ENCODE measurements at places on chromosomes 1 and 21. TPM values are rescaled to one million over a fixed set of nuclear protein-coding genes. Genes with fewer than 3 reads are reported as not detected.

DNA sequence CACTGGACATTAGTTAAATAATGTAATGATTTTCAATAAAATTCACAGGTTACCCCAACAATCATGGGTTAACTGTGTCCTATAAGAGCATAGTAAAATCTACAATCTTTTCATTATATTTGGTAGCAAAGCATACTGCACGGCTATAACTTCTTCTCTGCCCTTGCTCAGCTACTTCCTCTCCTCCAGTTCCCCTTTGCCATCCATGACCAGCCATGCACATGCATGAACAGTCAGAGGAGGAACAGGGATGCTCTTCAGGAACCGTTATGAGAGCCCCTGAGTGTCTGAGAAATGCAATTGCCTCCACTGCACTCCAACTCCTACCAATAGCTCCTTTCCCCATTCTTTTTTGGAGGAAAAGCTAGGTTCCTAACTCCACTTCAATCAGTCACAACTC lies 646.7 kb downstream of the LTN1 start:
- H3K36me3 ChIP-seq: no peaks in the 10 kb centered on the region
- H3K27me3 ChIP-seq: no peaks in the 10 kb centered on the region
- no peak overlapping the region for H3K27ac ChIP-seq
- no peaks in the 10 kb centered on the region for H3K4me1 ChIP-seq
- no peak for DNase-seq
- no peak overlapping the region for H3K4me3 ChIP-seq

DNA sequence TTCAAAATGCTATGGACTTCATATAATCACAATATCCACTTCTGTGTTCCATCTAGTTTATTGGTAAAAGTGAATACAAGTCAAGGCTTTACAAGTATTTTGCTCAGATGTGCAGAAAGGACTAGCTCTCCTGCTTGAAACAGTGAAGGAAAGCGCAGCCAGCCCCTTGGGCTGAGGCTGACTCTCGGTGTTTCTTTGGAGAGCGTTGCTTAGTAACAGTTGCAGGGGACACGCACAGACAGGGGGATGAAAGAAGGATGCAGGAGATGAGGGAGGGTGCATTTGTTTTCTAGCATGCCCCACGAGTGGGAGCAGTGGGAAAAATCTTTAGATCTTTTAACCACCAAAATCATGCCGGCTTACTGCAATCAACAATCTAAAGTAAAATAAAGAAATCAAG lies 9.1 kb downstream of the PYCR2 start:
- no peaks in the 10 kb centered on the region for H3K27me3 ChIP-seq
- no peak overlapping the region for H3K27ac ChIP-seq
- peaks cover 7% of the 10 kb centered on the region for H3K4me1 ChIP-seq
- DNase-seq: no peak

DNA sequence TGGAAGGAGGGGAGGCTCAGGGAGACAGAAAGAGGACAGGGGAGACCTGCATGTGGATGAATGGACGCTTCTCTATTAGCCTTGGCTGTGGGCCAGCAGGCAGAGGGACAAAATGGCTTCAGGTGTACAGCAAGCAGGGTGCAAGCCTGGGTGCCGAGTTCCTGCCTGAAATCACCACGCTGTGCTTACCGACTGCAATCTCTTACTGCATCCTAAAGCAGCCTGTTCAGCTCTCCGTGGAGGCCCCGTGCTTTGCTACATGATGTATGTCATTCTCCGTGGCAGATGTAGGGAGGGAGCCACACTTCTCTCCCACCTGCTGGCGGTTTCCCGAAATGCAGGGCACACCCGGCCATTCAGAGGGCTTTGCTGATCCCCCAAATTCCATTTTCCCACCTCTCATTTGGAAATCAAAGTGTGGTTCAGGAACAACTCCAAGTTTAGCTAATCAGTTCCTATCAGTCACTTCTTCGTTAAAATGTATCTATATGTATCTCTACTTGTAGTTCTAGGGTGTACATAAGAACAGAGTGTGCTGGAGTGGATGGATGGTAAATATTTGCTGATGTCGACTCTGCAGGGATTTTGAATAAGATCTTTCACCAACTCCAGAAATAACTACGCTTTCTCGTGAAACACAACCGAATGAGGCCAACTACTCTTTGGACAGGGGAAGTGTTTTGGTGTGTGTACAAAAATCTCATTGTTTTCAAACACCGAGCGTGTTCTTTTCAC lies 122.3 kb upstream of the BACE2 start:
- no peak for DNase-seq
- H3K27ac ChIP-seq: no peak overlapping the region
- H3K4me3 ChIP-seq: no peak overlapping the region
- H3K4me1 ChIP-seq: no peaks in the 10 kb centered on the region
- no peaks in the 10 kb centered on the region for H3K36me3 ChIP-seq

DNA sequence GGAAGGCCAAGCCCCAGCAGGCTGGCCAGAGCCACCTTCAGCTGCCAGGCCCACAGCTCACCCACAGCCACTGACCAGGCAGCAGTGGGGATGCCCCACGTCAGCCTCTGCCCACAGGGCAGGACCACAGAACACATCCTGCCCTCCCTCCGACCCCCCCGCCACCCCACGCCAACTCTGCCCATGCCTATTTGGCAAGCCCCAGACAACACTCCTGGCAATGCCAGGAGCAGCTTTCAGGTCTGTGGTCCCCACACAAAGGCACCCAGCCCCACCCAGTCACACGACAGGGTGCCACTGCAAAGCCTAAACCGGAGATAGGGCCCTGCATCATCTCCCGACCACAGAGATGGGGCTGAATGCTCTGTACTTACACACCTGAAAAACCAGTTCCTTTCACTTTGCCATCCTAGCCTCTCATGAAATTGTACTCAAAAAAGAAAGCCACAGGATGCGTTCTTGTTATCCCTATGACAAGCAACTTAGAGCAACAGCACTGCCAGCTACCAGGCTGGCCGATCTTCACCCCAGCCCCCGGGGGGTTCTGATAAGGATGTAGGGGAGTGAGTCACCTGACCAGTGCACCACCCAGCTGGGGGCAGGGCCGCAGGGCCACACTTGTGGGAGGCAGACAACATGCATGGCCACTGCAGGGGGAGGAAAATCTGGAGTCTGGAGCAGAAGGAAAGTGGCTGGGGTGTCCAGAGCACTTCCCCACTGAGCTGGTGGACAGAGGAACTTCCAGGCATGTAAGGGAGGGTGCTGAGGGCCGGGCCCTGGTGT lies 36.2 kb downstream of the UBE2G2 start:
- DNase-seq: peak; percentile 33
- no peak overlapping the region for H3K27ac ChIP-seq
- H3K4me1 ChIP-seq: no peaks in the 10 kb centered on the region
- H3K36me3 ChIP-seq: peaks cover 10% of the 10 kb centered on the region
- H3K4me3 ChIP-seq: no peak overlapping the region

Gene ADORA1
- 5.8 TPM for total RNA-seq

Gene TMEM269
- total RNA-seq: not detected

DNA sequence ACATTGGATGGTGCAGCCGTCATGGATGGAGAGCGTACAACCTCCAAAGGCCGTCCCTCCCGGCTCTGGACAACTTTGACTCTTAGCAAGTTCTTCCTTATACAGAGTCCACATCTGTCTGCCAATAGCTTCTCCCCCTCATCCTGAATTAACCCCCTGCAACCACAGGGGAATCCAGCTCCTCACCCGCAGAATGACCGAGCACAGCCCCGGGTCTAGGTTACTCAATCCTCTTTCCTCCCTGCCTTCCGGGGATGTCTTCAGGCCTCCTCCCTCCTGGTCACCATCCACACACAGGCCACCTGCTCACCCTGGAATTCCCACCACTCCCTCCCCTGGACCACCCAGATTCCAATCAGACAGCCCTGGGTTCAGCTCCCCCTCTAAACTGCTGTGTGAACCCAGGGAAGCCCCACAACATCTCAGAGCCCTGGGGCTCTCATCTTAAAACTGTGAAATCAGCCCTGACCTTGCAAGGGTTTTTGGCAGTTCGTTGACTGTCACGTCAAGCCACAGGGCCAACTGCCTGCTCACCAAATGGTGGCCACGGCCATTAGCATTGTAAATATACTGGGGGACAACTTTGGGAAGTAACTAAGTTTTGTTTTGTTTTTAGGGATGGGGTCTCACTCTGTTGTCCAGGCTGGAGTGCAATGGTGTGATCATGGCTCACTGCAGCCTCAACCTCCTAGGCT lies 54.2 kb downstream of the HSPG2 start:
- H3K36me3 ChIP-seq: peaks cover 38% of the 10 kb centered on the region
- H3K4me3 ChIP-seq: no peak overlapping the region
- no peak for DNase-seq
- H3K27me3 ChIP-seq: no peaks in the 10 kb centered on the region
- no peak overlapping the region for H3K27ac ChIP-seq

Gene MFAP2
- 189 TPM for total RNA-seq

DNA sequence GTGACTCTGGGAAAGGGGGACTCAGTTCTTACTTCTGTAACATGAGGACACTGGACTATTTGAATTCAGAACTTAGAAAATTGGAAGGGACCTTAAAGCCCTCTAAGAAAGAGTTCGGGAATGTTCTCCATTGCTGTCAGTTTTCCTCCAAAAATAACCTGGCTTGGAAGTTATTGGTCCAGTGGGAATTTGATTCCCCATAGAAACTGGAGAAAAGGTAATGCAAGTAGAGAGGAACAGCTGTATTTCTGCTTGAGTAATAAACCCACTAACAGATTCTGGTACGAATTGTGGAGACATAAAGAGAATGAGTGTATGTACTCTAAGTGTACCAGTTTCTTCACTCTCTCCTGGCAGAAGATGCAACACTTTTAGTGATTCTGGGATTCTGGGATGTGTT lies 1.8 kb downstream of the ZBED6 start:
- no peaks in the 10 kb centered on the region for H3K27me3 ChIP-seq
- H3K4me1 ChIP-seq: peaks cover 56% of the 10 kb centered on the region
- H3K36me3 ChIP-seq: peaks cover 27% of the 10 kb centered on the region
- DNase-seq: peak; percentile 23
- H3K27ac ChIP-seq: peak overlapping the region; percentile 97
- H3K4me3 ChIP-seq: peak overlapping the region; percentile 99

DNA sequence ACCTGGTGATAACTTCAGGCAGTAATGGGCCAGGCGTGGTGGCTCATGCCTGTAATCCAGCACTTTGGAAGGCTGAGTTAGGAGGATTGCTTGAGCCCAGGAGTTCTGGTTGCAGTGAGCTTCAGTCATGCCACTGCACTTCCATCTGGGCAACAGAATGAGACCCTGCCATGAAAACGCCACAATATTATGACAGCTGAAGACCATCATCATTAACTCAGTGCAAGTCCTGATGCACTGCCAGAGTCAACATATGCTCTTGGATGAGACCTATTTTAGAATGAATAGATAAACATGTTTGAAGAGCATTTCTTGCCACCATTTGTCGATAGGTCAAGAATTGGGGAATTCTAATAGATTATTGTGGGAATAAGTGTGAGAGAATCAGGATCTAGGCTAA lies 26.4 kb downstream of the HENMT1 start:
- H3K27ac ChIP-seq: no peak overlapping the region
- no peak for DNase-seq
- peaks cover 4% of the 10 kb centered on the region for H3K4me1 ChIP-seq
- H3K36me3 ChIP-seq: no peaks in the 10 kb centered on the region
- H3K27me3 ChIP-seq: no peaks in the 10 kb centered on the region

Gene SYT14
- 1.4 TPM for total RNA-seq

Gene LCE1C
- not detected for total RNA-seq

DNA sequence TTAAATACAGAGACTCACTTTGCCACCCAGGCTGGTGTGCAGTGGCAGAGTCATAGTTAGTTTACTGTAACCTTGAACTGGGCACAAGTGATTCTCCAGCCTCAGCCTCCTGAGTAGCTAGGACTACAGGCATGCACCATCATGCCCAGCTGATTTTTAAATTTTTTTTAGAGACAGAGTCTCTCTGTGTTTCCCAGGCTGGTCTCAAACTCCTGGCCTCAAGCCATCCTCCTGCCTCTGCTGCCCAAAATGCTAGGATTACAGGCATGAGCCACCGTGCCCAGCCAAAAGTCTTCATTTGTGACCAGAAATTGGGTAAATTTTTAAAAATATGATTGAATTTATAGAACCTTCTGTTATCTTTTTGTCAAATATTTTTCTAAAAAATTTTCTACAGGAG lies 17.9 kb upstream of the TARS2 start:
- no peak for DNase-seq
- H3K4me1 ChIP-seq: no peaks in the 10 kb centered on the region
- no peak overlapping the region for H3K4me3 ChIP-seq
- H3K27ac ChIP-seq: no peak overlapping the region

Gene IL24
- total RNA-seq: 2.4 TPM

Gene ADGRL2
- 43.4 TPM for total RNA-seq

Gene NTRK1
- not detected for total RNA-seq

DNA sequence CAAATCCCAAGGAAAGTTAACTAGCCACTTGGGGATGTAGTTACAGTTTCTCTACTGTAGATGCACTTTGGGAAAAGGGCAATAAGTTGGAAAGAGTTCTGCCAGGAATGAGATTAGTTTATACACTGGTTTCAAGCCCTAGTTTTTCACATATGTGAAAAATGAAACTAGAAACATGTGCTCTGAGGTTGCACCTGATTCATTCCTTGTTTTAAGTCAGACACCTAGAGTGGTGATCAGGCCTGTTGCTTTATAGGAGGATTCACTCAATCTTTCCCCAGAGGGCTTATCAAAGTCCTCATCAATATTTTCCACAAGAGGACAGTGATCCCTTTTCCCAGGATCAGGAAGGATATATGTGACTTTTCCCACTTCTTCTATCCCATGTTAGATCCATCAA lies 515.9 kb upstream of the PKN2 start:
- DNase-seq: no peak
- H3K27ac ChIP-seq: no peak overlapping the region
- no peaks in the 10 kb centered on the region for H3K4me1 ChIP-seq
- peaks cover 7% of the 10 kb centered on the region for H3K27me3 ChIP-seq

Gene USP21
- total RNA-seq: 6.3 TPM

Gene TGFB2
- total RNA-seq: 0.51 TPM

Gene ZBTB8B
- total RNA-seq: not detected

DNA sequence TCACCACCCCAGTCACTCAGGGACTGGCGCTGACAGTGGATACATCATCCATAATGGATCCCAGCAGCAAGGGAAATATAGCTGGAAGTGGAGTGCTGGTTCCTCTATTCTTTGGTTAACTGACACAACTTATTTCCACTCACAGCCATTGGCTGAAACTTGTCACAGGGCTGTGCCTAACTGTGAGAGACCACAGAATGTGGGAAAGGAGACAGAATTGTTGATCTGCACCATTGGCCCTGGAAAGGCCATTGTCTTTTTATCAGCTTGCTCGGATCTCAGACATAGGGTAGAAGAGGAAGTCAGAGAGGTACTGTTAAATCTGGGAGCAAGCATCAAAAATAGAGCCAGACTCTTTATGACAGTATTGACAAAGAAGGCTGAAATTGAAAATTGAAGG lies 451.3 kb downstream of the AJAP1 start:
- no peaks in the 10 kb centered on the region for H3K27me3 ChIP-seq
- DNase-seq: no peak

Measured in GM23248 (cell line).